Fibroblast of the aortic adventitia (primary cell): ENCODE measurements at places on chromosomes 7 and 10.

DNA sequence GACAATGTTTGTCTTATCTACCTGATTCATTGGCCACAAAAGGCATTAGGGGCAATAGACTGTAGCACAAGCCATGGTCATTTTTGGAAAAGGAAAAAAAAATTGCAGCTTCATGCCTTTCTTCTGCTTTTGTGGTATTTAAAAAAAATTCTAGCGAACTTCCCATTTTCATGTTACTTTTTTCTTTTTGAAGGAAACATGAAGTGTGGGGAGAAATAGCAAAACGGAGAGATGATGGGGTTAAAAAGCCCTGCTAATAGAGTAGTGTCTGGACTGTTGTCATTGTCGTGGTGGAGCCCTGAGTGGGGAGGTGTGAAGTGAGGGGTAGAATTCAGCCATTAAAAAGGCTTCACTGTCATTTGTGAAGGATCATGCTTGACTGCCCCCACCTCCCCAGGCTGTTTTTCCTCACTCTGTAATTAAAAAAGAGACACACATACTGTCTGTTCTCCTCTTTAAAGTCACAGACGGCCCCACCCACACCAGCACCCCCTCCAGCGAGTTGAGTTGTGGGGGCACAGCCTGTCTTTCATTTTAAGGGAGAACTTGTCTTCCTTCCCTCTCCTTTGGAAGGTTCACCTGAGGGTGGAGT lies 272.4 kb downstream of the CREB5 start:
- DNase-seq: no peak

GRCh38 chr10:50336140-50336539 lies 84.8 kb upstream of the ASAH2 start:
- DNase-seq: no peak

- no peak for DNase-seq
Measured at GRCh38 chr10:70550459-70550858, 52.1 kb downstream of the PRF1 start.

DNA sequence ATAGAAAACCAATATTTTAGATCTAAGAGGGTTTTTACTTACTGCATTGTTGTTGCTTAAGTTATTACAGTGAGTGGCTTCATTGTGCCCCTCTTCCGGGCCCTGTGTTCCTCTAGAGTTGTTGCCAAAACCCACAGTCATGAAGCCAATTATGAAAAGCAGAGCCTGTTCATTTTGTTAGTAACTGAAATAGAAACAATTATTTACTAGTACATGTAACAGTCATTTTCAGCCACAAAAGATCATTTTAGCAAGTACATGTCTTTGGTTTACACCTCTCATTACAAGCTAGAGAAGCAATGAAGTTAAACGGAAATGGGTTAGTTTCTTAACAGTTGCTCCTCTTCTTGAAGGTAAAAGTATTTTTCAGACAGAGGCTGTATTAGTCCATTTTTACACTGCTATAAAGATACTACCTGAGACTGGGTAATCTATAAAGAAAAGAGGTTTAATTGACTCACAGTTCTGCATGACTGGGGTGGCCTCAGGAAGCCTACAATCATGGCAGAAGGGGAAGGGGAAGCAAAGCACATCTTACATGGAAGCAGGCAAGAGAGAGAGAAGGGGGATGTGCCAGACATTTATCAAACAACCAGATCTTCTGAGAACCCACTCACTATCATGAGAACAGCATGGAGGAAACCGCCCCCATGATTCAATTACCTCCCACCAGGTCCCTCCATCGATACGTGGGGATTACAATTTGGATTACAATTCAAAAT lies 380.5 kb downstream of the SFMBT2 start:
- DNase-seq: no peak

- DNase-seq: peak; percentile 89
Measured at GRCh38 chr7:45203936-45204445, 46.4 kb downstream of the RAMP3 start.

GRCh38 chr10:107442035-107442505 lies 277.6 kb upstream of the SORCS1 start:
- peak; percentile 10 for DNase-seq

GRCh38 chr7:137603043-137603442 lies 243.7 kb downstream of the DGKI start:
- no peak for DNase-seq

DNA sequence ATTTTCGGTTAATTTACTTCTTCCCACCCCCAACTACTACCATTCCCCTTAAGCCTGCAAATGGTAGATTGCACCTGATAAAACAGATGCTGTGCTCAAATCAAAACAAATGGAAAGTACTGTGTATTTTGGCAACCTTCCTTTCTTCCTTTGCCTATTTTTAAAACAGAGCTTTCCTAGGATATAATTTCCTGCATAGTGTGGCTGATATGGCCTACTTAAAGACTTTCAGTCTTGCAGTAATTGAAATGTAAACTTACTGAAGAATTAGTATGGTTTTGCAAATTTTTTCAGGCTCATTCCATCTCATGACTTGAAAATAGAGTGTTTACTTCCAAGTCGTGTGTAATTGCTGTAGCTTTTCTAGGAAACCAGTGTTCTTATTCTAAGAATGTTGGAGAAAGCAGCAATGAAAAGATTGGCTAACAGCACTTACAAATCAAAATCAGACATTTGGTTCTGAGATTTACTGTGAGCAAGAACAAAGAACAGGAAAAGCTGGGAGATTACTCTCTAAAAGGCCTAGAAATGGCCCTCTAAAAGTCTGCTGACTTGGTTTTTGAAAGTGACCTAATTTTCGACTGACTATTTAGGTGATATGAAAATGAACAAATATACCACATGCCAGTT lies 52.0 kb downstream of the REEP3 start:
- peak; percentile 72 for DNase-seq

GRCh38 chr10:11832042-11832441 lies 8.9 kb downstream of the PROSER2 start:
- no peak for DNase-seq

GRCh38 chr7:128041203-128041602 lies 10.0 kb upstream of the LRRC4 start:
- peak; percentile 54 for DNase-seq

DNA sequence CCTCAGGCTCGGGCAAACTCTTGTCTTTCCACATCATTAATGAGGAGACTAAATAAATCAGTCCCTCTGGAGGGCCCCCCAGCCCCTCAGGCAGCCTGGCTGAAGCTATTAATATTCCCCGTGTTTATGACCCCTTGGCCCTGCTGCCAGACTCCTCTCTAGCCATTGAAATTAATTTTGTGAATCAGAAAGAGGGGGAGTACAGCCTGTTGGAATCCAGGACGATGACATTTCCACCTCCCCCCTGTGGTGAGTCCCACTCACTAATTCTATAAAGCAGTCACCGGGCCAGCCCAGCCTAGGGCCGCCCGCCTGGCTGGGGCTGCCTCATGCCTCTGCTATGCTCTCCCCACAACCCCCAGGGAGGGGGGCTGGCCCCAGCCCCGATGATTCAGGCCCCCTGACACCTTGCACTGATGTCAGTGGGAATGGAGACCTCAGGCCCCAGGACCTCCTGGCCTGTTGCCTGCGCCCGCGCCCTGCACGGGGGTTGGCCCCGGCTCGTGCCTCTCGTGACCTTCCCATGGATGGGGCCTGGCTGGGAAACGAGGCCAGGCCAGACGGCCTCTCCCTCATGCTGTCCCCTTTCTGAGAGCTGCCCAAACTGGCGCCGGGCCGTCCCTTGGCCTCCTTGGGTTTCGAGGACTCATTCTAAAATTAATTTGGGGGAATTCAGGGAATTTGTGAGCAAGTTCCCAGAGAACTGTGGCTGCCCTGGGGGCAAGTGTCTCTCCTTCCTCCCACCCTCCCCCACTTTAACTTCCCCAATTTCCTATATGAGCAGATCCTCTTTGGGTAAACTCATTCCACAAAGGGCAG lies 34.0 kb downstream of the TMEM270 start:
- peak; percentile 98 for DNase-seq

DNA sequence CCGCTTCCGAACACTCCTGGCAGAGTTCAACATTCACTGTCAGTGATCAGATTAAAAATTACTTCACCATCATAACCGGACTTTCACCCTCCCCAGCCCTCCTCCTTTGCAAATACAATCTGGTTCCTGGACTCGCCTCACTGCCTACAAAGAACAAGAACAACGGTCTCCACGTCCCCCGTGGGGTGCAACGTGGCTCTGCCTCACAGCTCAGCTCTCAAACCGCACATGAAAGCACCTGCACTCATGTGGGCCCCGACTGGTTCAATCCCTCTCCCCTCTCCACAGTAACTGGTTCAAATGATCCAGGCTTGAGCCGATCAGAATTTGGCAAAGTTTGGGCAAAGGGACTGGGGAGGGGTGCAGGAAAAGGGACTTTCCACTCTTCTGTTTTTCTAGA lies 21.0 kb downstream of the ASB13 start:
- no peak for DNase-seq

- DNase-seq: no peak
Measured at GRCh38 chr7:63045575-63045974, 953.1 kb upstream of the ZNF722 start.

DNA sequence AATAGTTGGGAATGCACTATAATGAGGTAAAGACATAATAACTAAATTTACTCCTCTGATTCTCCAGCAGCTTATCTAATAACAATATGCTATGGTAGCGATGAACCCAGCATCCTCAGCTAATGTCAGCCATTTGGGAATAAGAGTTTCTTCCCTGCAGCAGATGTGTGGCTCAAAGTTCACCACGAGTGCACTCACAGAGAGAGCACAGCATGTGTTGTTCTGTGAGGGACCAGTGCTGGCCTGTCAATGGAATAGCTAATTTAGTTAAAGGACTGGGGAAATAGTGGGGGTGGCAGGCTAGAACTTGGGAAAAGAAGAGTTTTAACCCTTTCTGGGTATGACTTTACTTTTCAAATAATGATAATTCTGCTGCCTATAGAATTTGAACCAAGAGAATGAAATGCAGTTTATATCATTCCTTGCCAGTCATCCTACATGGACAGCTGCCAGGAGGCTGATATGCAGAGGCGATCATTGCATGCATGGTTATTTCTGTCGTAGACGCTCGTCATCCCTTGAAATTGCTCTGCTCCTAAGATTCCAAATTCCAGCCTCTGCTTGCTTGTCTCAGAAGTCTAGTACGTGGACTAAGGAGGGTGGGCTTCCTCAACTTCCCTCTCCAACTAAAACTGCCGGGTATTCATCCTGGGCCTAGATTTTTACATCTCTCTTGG lies 355.6 kb downstream of the RNLS start:
- DNase-seq: no peak

GRCh38 chr10:10307551-10307950 lies 710.1 kb upstream of the CELF2 start:
- no peak for DNase-seq

DNA sequence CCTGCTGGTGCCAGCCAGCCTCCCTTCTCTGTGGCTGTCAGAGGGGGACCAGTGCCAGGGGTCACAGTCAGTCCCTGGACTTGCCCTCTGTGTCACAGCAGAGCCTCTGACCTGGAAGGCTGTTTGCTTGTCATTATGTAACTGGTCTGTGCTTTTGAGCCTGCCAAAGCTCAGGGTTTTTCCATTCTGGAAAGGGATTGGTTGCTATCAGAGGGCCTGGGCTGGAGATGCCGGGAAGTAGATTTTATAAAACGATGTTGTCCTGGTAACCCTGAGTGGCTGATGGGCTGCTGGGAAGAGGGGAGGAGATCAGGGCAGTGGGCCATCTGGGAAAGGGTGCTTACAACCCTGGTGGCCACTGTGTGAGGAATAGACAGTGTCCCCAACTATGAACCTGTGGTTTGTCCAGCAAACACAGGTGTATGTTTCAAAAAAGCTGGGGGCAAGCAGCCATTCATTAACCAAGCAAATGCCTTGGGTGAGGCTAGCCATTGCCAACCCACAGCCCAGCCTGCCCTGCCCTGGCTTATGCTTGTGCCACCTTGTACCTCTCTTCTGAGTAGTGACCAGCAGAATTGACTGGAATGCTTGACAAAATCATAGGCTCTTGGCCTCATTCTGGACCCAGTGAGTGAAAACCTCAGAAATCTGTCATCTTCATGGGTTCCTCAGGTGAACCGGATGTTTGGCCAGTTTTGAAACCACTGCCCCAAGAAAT lies 21.6 kb downstream of the SFTPD start:
- DNase-seq: no peak

GRCh38 chr7:29401769-29402168 lies 161.9 kb upstream of the PRR15 start:
- DNase-seq: no peak

DNA sequence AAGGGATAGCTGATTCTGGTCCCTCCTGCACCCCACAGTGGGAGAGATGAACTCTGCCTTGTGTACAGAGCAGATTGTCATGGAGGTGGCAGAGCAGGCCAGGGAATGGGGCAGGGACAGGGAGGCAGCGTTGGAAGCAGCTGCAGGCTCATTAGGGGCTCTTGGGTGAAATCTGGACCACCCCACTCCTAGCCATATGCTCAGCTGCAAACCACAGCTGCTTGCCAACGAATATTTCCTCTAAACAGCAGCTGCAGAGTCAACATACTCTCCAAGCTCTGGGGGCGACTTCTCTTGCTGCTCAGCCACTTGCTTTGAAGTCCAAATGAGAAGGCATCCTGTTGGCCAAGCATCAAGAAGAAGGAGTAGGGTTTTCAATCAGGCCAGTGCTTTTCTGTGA lies 302.3 kb upstream of the AUTS2 start:
- no peak for DNase-seq

- DNase-seq: peak; percentile 98
Measured at GRCh38 chr10:3452173-3452626, 279.6 kb upstream of the PITRM1 start.

GRCh38 chr10:88309365-88309764 lies 273.8 kb downstream of the RNLS start:
- DNase-seq: no peak

DNA sequence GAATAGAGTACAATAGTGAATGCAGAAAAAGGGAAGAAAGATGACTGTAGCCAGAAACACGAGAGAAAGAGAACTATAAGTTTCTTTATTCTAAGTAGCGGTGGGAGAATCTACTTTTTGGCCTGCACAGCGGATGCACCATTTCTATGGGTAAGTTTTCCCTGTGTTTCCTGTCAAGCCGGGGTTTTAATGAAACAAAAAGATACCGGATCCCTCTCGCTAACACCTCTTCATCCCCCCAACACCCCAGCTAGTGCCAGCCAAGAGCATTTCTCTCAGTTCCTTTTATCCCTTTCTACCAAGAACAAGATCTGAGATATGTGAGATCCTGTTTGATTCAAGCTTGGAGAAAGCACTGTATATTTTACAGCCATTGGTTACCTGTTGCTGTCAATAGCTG lies 14.7 kb downstream of the PTPRZ1 start:
- DNase-seq: no peak

- DNase-seq: no peak
Measured at GRCh38 chr10:108055506-108055905, 891.0 kb upstream of the SORCS1 start.

- DNase-seq: no peak
Measured at GRCh38 chr10:76301950-76302349, 870.5 kb downstream of the LRMDA start.
